A549 treated with RU486 at 1 μM for 4 hours (cell line): ENCODE measurements at places on chromosomes 7 and 10. TPM values are rescaled to one million over a fixed set of nuclear protein-coding genes. Genes with fewer than 3 reads are reported as not detected.

Gene CDHR3
- total RNA-seq, result 3.8 to 5.6 TPM (median 5.1 TPM) in 5 replicates

Gene CPN1
- total RNA-seq, result 0.18 to 0.43 TPM (median 0.39 TPM) in 5 replicates

Gene RBAK
- 2.8 to 6.7 TPM (median 6.3 TPM) in 5 replicates for total RNA-seq

Gene PRSS37
- not detected in 5 replicates for total RNA-seq

Gene PRKG1
- not detected in 5 replicates for total RNA-seq

Gene CALHM3
- total RNA-seq, result 0.35 to 0.53 TPM (median 0.41 TPM) in 5 replicates

Gene MACC1
- total RNA-seq, result not detected in 5 replicates

Gene CEP55
- total RNA-seq, result 47.3 to 72.8 TPM (median 66.7 TPM) in 5 replicates

Gene CALML3
- total RNA-seq, result not detected in 5 replicates

Gene CCDC172
- not detected in 5 replicates for total RNA-seq

Gene ASB4
- 0.20 to 0.43 TPM (median 0.39 TPM) in 4 of 5 replicates, not detected in the other for total RNA-seq

Gene LLCFC1
- not detected in 5 replicates for total RNA-seq

Gene YAE1
- total RNA-seq, result 15.1 to 29.8 TPM (median 20.1 TPM) in 5 replicates

Gene DYNC1I1
- 0.07 to 0.20 TPM (median 0.16 TPM) in 3 of 5 replicates, not detected in the others for total RNA-seq
